AML-193 (cell line): ENCODE measurements at places on chromosomes 11 and 22.

GRCh38 chr22:48362721-48363404 is 1464.8 kb downstream of the BRD1 start:
- DNase-seq: no peak

GRCh38 chr22:26471522-26471921 is 12.1 kb downstream of the HPS4 start:
- DNase-seq: no peak

- DNase-seq: no peak
Measured at GRCh38 chr11:116697011-116697410, 75.8 kb downstream of the BUD13 start.

GRCh38 chr11:119897576-119897975 is 168.6 kb upstream of the NECTIN1 start:
- DNase-seq: no peak

GRCh38 chr11:101521821-101522220 is 62.0 kb downstream of the TRPC6 start:
- no peak for DNase-seq

DNA sequence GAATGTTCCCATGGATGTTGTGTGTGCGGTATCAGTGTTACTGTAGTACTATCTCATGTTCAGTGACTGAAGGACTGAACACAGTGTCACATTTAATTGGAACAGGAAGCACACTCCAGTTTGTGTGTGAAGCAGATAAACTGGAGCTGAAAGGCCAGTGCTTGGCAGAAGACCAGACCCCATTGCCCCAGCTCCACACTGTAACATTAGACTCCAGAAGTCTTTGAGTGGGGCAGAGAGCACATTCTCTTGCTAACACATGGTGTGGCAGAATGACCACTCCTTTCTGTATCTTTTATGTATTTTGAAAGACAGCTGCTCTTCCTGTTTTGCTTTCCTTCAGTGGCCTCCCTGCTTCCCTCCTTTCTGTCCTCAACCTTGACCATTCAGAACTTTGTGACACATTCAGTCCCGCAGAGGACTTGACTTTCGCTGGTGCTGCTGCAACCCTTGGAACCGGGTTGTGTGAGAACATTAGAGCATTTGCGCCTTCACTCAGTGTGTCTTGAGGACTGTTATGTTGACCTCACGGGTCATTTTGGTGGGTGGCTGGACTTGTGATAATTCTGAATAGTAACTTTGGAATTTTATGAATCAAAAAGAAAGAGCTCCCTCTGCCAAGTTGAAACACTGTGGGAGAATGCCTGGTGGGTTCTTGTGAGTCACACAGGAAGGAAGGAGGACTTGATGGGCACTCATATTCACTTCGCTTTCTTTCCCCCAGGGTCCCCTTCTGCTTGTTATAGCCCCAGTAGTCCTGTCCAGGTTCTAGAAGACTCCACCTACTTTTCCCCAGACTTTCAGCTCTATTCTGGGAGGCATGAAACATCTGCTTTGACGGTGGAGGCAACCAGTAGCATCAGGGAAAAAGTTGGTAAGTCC is 26.4 kb downstream of the AMOTL1 start:
- DNase-seq: no peak

DNA sequence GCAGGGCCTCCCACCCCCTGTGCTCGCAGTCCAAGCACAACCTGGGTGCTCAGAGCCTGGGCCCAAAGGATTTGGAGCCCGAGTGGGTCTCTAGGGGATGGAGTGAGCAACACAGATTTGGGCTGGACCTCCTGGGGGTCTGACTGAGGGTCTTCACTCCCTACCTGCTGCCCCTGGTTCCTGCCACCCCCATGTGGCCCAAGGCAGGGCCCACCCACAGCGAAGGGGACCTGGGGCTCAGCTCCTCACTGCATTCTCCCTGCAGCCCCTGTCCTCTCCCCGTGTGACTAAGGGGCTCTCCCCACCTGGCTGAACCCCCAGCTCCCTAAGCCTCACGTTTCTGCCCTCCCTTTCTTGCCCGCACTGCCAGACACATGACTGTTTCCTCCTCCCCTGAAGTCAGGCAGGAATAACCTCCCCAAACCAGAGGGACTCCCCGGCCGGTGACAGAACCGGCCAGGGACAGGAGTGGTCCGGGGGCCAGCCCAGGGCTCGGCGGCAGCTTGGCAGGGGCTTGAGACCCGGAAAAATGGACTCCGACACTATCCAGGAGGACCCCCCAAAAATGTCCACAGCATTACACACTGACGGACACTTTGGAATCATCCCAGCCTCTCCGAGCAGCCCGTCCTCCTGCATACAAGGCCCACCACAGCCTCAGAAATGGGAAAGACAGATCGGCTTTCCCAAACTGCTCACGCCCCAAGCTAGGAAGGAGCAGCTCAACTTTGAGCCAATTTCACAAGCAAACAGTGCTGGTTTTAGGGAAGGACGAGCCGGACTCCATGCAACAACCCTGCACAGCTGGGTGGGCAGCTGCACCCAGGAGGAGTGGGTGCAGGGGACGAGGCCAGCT is 57.8 kb downstream of the BRD1 start:
- DNase-seq: no peak

- no peak for DNase-seq
Measured at GRCh38 chr11:32103941-32104340, 13.1 kb downstream of the RCN1 start.

- DNase-seq: no peak
Measured at GRCh38 chr11:114098927-114099326, 39.4 kb downstream of the ZBTB16 start.

GRCh38 chr11:128615612-128616011 is 28.3 kb upstream of the ETS1 start:
- no peak for DNase-seq

- no peak for DNase-seq
Measured at GRCh38 chr11:114563077-114563476, 3.4 kb upstream of the NXPE1 start.

GRCh38 chr11:94700622-94701021 is 67.5 kb upstream of the AMOTL1 start:
- no peak for DNase-seq

- peak; percentile 13 for DNase-seq
Measured at GRCh38 chr11:47725442-47726117, 10.4 kb upstream of the AGBL2 start.

- DNase-seq: no peak
Measured at GRCh38 chr11:7004482-7004881, 15.7 kb downstream of the ZNF214 start.

DNA sequence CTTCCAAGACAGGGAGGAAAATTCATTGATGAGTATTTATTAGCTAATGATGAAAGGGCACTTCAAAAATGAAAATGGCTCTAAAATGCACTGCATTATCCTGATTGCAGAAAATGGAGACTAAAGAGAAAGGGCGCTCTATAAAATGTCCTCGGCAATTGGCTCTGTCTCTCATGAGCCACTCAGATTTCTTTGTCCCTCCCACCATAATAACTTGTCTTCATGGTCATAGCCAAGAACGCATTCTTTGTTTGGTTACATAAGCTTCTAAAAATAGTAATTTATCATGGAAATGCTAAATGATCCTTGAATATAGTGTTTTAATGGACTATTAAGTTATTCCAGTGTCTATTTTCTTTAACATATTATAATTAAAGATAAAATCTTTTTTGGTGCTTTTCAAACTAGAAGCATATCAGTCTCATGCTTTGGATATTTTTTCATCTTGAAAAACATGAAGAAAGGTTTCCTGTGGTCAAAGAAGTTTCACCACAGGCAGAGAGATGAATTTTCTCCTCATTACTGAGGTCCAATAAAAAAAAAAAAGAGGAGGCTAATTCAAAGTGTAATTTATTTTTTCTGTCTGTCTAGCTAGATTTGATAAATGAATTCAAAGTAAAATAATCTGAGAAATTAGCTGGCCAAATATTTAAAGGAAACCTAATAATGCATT is 238.1 kb upstream of the BLID start:
- DNase-seq: no peak

DNA sequence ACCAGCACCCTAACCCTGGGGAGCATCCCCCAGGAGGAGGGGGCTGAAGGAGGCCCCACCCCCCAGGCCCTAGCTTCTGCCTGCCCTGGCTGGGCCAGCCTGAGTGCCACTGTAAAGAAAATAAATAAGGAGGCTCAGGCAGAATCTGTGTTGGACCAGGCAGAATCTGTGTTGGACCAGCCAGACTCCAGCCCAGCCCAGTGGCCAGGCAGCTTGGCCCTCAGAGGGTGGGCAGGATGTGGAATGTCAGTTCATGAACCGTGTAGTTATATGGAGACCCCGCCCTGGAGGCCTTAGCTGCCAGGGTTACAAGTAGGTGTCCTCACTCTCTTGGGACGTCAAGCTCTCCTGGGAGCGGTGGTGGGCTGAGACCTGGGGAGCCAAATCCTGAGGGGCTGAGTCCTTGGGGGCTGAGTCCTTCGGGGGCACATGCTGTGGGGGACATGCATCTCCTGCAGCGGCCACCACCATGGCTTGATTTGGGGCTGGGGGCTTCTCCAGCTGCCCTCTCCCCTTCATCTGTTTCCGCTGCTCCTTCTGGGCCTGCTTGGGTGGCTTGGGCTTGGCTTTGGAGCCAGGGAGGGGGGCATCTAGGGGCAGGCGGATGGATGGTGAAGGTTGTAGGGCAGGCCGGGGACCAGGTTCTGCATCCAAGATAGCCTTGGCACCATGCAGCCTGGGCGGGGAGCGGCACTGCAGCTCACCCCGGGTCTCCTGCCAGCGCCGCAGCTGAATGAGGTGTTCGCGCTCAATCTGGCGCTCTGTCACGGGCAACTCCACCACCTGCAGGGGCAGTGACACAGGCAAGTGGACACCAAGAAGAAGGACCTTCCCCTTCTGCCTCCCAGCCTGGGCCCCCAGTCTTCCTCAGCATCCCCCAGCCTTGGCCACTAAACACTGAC is 3.0 kb upstream of the CASTOR1 start:
- DNase-seq: no peak

DNA sequence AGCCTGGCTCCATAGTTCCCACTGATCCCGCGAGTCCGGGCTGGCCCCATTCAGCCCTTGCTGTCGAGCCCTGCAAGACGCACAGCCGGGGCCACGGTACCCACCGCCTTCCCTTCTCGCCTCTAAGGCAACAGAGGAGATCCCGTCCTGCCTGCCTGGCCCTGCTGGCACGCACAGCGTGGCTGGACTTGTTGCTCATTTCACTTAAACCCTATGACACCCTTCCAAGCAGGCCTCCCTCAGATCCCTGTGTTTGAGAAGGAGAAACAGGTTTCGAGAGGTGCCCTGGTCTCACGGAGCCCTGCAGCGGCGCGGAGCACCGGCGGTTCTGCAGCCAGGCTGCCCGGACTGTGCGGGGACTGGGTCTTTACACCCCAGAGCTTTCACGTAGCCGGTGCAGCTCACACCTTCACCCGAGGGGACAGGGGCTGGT is 1048.4 kb downstream of the BRD1 start:
- DNase-seq: no peak

DNA sequence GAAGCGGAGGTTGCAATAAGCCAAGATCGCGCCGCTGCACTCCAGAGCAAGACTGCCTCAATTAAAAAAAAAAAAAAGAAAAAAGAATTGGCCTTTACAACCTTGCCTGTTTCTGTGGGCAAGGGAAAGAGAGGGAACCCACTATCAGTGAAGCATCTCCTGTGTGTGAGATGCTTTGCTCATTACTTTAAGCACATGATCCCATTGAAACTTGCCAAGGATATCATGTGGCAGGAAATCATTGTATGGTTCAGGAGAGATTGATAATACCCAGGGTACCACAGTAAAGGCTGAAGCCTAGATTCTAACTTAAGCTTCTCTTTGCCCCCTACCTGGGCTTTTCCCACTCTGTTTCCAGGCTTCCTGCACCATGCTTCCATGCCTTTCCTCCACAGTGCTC is 3.6 kb downstream of the LDLRAD3 start:
- DNase-seq: no peak

- no peak for DNase-seq
Measured at GRCh38 chr11:57405271-57405860, 14.9 kb upstream of the PRG2 start.

DNA sequence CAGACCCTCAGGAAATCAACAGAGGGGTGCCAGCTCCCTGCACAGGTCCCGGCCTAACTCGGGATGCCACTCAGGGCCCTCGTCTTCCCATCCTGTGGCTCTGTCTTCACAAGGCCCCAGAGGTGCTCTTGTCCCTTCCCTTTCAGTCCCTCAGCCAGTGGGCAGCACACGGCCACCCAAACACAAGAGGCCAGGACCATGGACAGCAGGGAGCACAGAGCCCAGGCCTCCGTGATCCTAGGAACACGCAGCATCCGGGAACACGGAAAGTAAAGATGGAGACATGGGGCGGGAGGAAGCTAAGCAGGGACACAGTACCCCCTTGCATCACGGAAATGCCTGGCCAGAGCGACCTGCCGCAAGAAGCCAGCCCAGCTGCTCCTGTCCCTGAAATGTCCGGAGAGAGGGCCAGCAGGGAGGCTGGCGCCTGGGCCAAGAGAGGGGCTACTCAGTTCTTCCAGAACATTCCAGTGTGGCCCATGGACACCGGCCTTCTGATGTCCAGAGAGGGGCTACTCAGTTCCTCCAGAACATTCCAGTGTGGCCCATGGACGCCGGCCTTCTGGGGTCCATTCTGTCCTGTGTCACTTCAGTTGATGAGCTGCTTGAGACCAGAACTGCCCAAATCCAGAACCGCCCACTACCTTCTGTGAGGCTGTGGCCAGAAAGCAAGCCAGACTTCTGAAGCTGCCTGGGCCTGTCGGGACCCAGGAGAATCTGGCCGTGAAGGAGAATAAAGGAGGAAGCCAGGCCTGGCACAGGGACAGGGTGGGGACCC is 274.0 kb downstream of the BRD1 start:
- no peak for DNase-seq

DNA sequence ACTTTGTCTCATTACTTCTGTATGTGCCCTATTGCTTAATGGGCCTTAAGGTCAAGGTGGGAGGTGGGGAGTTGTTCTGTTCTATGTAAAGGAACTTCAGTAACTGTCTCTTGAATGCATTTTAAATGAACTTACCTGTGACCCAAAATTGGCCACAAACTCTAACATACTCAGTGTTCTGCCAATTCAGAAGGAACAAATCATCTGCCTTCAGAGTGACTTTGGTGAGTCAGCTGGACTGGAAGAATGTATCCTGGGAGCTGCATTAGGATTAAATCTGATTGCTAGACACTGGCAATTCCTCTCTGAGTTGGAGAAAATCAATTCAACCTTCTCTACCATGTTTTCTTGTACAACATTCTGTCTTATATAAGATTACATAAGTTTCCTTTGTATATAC is 1104.8 kb downstream of the DLG2 start:
- no peak for DNase-seq

DNA sequence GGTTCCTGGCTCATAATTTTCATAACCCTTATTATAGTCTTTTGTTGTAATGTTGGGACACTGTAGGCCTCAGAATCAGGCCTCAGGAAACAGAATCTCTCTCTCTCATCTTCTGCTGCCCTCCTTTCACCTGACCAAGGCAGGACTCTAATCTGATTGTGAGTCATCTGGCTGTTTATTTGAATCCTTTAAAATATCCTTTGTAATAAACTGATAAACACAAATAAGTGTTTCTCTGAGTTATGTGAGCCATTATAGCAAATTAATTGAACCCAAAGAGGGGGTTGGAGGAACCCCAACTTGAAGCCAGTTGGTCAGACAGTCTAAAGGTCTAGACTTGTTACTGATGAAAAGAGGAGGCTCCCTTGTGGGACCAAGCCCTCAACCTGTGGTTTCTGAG is 30.6 kb downstream of the ACER3 start:
- DNase-seq: no peak
